Thoracic aorta (tissue), 2 donors: ENCODE measurements at places on chromosomes 16 and 17. TPM values are rescaled to one million over a fixed set of nuclear protein-coding genes. Genes with fewer than 3 reads are reported as not detected.

The LGALS9B gene
- not detected for total RNA-seq

GRCh38 chr16:5176505-5176904 is 78.9 kb upstream of the EEF2KMT start:
- no peak for DNase-seq

The FTSJ3 gene
- total RNA-seq, result 38.2 TPM

- DNase-seq, result no peak
These were observed 28.7 kb downstream of the B9D1 start for GRCh38 chr17:19333736-19334290.

GRCh38 chr17:52823155-52823554 is 664.6 kb upstream of the CA10 start:
- no peak for DNase-seq

GRCh38 chr17:5282642-5283217 is 646 bp downstream of the RABEP1 start:
- DNase-seq, result no peak

The CDK5RAP3 gene
- total RNA-seq, result 192 TPM

DNA sequence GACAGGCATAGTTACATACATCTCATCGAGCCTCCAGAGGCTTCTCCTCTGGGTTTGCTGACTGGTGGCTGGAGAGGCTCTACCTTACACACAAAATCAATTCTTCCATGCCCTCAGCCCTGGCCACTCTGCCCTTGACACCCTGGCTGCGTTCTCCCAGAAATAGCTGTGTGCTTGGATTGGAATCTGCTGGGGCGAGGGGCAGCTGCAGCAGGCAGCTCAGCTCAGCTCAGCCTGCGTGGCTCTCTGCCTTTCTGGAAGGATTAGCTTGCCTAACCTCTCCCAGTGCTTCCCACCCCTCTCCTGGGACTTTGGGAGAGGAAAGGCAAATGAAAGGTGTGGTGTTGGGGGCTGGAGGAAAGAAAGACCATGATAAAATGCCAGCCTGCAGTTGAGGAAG is 216.1 kb downstream of the ENGASE start:
- no peak for DNase-seq

The KRT39 gene
- not detected for total RNA-seq

GRCh38 chr16:66619534-66620428 is 15.3 kb downstream of the CMTM3 start:
- no peak for DNase-seq

DNA sequence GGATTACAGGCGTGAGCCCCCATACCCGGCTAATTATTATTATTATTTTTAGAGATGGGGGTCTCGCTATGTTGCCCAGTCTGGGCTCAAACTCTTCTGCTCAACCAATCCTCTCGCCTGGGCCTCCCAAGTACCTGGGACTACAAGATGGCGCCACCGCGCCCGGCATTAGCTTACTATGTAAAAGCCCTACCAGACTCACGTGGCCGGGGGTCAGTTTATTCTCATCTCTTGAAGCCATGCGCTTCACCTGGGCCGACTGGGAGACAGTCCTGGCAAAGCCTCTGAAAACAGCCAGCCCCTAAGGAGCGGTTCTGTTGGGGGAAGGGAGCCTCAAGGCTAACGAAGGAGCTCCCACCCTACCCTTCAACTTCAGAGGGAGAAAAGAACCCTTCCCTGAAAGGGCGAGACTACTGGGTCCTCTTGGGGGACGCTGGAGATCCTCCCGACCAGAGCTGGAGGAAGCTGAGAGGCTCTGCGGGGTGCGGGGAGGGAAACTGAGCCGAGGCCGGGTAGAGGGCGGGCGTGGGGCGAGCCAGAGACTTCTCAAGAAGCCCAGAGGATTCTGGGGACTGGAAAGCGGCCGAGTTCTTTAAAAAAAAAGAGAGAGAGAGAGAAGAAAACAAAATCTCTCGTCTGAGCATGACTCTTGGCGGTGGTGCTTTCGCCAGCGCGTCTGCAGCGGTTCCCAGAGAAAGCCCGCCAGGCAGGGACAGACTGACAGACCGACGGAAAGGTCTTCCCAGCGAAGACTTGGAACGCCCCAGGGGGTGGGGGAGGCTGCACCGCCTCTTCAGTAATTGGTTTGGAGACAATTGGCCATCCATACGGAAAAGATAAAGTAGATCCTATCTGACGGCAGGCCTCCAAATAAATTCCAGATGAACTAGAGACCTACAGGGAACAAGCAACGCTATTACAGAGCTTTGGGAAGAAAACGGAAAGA is 5.6 kb upstream of the TUBG2 start:
- DNase-seq, result no peak

The ZFPM1 gene
- total RNA-seq, result 2.5 TPM
